ENCODE measurements at places on chromosomes 12 and 14. TPM values are rescaled to one million over a fixed set of nuclear protein-coding genes. Genes with fewer than 3 reads are reported as not detected.

DNA sequence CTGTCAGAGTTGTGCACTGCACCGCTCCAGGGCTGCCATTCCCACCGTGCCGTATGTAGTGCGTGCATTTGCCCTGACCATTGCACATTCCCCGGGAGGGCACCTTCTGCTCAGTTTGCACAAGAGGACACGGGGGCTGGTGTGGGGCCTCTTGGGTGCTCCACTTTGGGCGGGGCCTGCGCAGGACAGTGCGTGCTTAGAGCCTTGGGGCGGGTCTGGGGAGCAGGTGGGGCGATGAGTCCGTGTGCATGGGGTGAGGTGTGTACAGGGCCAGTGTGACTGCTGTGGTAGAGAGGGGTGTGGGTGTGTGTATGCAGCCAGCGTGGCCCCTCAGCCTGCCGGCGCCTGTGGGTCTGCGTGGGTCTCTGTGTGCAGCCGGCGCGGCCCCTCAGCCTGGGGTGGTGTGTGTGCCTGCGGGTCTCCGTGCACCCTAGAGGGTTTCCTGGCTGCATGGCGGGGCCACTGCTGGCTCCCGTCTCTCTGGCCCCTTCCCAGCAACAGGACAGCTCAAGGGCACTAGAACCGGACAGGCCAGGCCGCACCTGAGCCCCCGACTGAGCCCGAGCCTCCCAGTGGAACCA lies 31.9 kb downstream of the FBRSL1 start:
- no peak for DNase-seq

The NTS gene
- total RNA-seq, result not detected

DNA sequence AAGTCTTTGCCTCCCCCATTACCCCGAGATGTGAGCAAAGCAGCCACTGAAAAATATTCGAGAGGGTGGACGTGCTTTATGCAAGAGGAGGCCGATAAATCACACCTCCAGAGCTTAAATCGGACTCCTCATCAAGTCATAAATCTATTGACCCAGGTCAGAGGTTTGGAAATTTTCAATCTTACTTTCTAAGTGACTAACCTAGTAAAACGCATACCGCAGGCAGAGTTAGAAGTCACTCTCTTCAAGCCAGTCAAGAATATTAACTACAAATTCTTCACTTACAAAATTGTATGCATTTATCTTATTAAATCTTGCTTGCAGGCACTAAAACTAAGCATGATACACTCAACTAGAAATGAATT lies 34.9 kb downstream of the GPHB5 start:
- DNase-seq, result no peak

- DNase-seq, result no peak
Observed at GRCh38 chr12:131025939-131026702, 72.4 kb downstream of the ADGRD1 start.

- no peak for DNase-seq
Observed at GRCh38 chr14:90419200-90419599, 22.4 kb downstream of the CALM1 start.

DNA sequence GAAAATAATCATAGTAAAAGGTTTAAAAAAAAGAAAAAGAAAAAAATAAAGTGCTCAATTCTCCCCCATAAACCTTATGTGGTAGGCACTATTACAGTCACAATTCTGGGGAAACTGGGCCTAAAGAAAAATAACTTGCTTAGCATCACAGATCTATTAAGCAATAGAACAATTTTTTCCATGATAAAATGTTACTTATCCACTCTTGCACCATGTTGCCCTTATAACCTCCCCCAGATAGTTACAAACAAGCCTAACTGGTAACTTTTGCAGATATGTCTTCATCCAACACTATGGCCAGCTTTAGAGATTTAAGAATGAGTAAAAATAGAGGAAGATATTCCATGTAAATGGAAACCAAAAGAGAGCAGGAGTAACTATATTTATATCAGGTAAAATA lies 164.8 kb downstream of the DUSP6 start:
- DNase-seq, result no peak

The GUCY2C gene
- not detected for total RNA-seq

The C12orf56 gene
- total RNA-seq, result not detected

The LYSET gene
- 14.3 TPM for total RNA-seq

- DNase-seq, result peak; percentile 50
Observed at GRCh38 chr14:20934148-20934762, 21.0 kb upstream of the RNASE2 start.

DNA sequence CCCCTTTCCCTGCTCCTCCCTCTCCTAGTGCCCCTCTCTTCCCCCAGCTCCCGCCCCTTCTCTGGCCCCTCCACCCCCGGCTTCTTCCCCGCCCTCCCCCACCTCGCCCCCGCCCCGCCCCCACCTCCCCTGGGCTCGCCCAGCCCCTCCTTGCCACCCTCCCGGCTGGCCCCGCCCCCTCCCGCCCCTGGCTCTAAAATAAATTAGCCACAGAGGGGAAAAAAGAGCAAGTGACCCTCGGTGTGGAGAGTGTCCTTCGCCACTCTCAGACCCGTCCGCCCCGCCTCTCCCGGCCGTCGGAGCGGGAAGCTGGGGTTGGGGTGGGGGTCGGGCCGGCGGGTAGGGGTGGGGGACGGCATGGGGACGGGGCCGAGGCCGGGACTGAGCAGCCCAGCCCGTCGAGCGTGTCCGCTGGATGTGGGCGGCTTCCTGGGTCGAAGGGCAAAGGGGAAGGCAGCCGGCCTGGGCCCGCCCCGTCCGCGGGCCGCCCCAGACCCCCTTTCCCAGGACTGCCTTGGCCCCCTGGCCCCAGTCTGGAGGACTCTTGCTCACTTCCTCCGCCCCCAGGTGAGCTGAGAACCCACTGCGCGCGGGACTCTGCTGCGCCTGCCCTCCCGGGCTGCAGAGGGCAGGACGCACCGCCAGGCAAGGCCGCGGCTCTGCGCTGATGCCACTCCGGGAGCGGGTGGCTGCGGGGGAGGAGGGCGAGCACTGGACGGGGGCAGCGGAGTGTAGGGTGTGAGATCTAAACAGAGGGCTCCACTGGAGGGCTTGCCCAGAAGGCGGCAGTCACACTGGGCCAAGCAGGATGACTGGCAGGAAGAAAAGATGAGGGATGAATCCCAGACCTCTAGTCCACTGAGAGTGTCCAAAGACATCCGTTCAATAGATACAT lies 570 bp upstream of the FIGNL2 start:
- DNase-seq, result no peak

- DNase-seq, result no peak
Observed at GRCh38 chr14:98226411-98226810, 1045.6 kb downstream of the BCL11B start.

DNA sequence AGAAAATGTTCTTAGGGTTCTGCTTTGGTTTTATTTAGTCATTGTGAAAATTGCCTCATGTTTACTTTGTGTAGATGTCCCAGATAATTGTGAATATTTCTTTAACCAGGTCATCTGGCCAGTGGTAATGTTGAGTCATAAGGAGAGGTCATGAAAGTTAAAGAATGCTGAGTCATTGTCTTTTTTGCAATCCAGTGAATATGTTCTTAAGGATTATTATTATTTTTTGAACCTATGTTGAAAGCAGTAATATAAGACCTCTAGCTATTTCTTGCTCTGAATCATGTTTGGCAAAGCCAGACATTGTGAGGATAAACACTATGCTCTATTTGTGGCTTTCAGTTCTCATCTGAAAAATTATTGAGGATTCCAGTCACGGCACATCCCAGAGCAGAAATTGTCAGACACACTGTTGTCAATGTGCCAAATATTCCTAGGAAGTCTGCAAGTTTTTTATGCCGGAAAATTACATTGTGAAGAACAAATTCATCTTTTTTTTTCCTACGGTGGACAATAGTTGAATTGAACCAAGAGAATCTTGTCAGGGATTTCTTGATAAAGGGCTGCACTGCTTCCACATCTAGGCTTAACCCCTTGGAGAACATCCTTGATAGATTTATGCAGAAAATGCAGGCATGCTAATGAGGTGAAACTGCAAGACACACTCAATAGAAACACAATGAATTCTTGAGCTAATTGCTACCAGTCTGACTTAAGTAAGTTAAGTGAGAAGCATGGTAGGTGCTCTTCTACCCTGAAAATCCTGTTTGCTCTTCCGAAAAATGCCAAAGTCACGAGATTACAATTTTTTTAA lies 369.6 kb downstream of the ATP23 start:
- no peak for DNase-seq

DNA sequence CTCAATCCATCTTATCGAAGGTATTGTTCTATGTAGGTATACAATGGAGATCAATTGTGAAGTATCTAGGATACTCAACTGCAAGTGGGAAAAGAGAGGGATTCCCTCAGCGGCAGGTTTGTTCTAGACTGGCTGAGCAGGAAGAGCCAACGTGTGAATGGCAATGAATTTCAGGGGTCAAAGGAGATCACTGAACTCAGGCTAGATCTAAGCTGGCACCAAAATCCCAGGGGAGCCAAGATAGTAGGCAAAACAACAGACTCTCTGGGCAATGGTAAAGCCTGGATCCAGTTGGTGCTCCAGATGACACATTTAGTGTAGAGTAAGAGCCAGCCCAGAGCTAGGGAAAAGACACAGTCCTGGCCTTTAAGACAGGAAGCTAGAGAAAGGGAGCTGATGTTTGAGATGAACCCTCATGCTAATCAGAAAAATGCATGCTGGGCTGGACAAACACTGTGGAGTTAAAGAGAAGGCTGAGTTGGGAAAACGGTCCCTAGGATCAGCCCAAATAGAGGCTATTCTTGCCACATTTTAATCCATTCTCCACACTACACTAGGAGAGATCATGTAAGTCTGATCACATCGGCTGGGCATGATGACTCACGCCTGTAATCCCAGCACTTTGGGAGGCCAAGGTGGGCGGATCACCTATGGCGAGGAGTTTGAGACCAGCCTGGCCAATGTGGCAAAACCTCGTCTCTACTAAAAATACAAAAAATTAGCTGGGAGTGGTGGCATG lies 45.6 kb downstream of the EFCAB11 start:
- no peak for DNase-seq

DNA sequence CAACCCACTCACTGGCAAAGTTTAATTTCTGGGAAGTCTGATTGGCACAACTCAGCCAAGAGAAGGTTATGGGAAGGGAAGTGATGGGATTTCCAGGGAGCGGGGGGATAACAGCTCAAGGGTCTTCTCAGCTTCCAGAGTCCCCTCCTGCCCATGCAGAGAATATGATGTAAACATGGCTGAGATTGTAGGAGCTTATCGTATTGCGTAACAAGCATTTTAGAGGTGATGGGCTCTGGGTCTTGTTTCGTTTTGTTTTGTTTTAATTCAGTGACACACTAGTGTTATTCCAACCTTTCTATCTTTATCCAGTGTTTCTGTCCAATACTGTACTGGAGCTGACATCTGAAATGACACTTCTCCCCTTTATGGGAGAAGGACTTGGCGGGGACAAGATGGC lies 762.1 kb upstream of the TMEM132C start:
- no peak for DNase-seq

The GNG2 gene
- 131 TPM for total RNA-seq

DNA sequence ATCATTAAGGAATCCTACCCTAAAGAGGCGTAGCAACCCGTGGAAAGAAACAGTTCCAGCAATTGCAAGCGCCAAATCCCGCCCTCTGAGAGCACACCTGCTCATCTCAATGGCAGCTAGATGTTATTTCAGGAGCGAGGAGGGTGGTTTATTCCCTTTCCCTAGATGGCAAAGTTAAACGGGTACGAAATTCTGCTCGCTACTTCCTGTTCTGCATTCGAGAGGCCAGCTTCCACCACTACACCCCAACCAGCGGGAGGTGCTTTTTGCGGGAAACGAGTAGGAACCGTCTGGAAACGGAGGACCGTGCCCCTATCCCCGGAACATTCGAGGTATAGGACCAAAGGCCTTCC lies 536 bp downstream of the VPS29 start:
- no peak for DNase-seq

The CLEC1B gene
- not detected for total RNA-seq

The YLPM1 gene
- 48.5 TPM for total RNA-seq

The PPM1H gene
- not detected for total RNA-seq

The AQP5 gene
- not detected for total RNA-seq

DNA sequence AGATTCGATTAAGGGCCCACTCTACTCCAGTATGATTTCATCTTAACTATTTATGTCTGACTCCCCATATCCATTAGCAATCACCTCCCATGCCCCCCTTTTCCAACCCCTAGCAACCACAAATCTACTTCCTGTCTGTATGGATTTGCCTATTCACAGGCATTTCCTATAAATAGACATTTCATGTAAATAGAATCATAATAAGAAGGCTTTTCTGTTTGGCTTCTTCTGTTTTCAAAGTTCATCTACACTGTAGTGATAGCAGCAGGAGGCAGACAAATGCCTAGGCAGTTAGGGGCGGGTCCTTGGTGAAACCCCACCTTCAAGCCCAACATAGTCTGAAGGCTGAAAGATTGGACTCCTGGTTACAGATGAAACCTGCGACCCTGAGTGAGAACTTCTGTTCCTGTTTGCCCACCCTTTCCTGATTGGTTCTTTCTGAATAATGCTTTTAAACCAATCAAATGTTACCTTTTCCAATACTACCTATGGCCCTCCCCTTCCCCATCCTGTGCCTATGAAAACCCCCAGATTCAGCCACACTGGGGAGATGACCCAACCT lies 62.1 kb upstream of the HECTD1 start:
- DNase-seq, result no peak

The FAM186B gene
- total RNA-seq, result 0.41 TPM

DNA sequence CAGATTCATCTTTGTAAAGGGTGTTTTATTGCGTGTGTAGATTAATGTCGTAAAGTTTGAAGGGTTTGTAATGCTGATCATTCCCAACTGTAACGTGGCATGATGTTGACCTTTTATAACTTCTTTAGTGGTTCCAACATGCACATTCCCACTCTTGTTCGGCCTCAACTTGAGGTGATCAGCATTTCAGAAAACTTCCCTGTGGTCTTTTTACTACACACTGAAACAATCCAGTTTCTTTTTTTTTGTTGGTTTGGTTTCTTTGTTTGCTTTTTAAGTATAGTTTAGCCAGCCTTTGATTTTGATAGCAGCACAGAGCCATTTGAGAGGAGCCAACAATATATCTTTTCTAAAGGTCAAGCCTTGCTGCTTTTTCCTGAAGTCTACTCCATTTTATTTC lies 22.8 kb downstream of the UTP20 start:
- DNase-seq, result no peak

The NYNRIN gene
- 0.10 TPM for total RNA-seq

GRCh38 chr12:117210266-117210918 lies 20.1 kb upstream of the FBXO21 start:
- no peak for DNase-seq

DNA sequence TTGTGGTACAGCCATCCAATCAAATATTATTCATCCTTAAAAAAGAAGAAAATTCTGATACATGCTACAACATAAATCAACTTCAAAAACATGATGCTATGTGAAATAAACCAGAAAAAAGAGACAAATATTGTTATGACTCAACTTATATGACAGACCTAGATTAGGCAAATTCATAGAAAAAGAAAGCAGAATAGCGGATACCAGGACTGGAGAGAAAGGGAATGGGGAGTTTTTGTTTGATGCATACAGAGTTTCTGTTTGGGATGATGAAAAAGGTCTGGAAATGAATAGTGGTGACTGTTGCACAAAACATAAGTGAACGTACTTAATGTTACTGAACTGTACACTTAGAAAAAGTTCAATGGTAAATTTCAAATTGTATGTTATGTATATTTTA lies 82.3 kb downstream of the SPPL3 start:
- DNase-seq, result no peak

The TCL1A gene
- total RNA-seq, result 2.8 TPM

The KRT82 gene
- total RNA-seq, result not detected

Measured in activated naive CD8-positive, alpha-beta T cell treated with anti-CD3 and anti-CD28 coated beads for 36 hours (primary cell).